ENCODE measurements at places on chromosomes 11 and 22.

DNA sequence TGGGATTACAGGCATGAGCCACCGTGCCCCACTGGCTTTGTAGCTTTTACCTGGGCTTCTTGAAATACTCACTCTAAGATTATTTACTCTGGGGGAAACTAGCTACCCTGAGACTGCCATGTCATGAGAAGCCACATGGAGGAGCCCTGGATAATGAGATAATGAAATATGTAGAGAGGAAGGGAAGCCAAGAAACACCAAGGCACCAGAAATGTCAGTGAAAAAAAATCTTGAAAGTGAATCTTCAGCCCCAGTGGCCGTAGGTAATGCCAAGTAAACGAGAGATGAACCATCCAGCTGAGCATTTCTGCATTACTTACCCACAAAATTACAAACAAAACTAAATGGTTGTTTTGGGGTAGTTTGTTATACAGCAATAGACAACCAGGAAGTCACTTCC lies 125.6 kb downstream of the APIP start:
- peak; percentile 62 for ATAC-seq

DNA sequence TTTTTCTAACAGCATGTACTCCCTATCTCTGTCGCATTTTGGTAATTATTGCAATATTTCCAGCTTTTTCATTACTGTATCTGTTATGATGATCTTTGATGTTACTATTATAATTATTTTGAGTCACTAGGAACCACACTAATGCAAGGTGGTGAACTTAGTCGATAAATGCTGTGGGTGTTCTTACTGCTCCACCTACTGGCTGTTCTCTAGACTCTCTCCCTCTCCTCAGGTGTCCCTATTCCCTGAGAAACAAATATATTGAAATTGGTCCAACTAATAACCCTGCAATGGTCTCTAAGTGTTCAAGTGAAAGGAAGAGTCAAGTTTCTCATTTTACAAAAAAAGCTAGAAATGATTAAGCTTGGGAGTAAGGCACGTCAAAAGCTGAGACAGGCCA lies 10.5 kb downstream of the ARL14EP start:
- peak; percentile 54 for ATAC-seq

DNA sequence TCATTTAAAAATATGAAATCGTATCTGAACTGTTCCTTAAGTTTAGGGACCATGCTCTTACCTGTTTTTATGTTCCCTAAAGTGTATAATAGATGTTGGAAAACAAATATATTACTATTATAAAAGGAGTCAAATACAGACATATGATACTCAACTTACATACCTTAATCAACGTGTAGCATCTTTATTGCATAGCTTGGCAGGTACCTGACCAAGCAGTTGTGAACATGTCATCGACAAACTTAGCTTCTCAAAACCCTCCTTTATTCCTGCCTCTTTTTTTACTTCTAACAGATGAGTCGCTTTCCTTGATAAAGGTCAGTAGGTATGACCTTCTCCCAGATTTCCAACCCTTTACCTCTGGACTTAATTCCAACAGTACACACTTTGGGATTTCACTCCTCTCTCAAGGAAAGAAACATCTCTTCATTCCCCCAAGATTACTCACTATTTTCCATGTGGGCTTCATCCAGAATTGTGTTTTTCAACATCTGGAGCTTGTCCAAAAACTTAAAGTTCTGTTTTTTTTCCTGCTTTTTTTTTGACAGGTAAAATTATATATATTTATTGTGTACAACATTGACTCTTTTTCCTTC lies 11.9 kb downstream of the HIPK3 start:
- no peak for ATAC-seq

DNA sequence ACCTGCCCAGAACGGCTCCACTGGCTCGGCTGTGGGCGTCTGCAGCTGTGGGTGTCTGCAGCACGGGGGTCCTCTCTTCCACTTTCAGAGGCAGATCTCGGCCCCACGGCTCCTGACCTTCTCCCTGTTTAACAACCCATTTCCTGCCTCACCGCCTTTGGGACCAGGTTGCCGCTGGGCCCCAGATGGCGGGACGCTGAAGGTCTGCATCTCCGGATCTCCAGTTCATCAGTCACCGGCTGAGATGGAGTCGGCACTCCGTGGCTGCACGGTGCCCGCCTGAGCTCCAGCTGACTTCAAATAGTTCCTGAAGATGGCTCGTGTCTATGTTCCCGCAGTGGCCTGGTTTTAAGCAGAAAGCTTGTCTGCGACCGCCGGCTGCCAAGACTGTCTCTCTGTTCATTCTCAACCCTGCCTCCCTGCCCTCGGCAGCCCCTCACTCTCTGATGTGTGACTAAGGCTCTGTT lies 475.9 kb downstream of the BRD1 start:
- no peak for ATAC-seq

Measured in esophagus mucosa (tissue), 1 donor.